ENCODE measurements at places on chromosomes 7 and 10.

- DNase-seq = no peak
Observed at GRCh38 chr7:134902058-134902457, 84.2 kb upstream of the AGBL3 start.

- DNase-seq = no peak
Observed at GRCh38 chr10:80356563-80356988, at the start of the genes DYDC1 and DYDC2. TSS of gene DYDC1 (minus strand) at chr10:80356755. CDS start at chr10:80352601, 4,154 bp downstream. TSS of gene DYDC2 (plus strand) at chr10:80356781. CDS start at chr10:80362444, 5,663 bp downstream.

DNA sequence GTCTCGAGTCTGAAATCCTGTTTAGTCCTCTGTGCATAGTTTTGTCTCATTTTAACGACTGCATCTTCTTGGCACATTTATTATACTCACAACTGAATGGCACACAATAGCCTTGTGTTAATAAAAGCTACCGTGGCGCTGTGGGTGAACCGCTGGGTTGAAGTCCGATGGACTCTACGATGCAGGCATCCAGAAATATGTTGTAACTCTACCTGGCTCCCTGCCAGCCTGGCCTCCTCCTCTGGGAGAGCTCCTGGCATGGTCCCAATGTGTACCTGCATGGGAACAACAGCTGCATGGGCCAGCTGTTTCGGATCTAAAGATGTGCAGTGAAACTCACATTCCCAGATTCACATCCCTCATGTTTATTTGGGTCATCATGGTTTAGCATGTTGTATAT, 3.7 kb upstream of the DPYSL4 start:
- no peak for DNase-seq

GRCh38 chr10:132632091-132632561, 94.5 kb downstream of the INPP5A start:
- no peak for DNase-seq

- no peak for DNase-seq
Observed at GRCh38 chr7:36820527-36821170, 96.4 kb upstream of the AOAH start.

All from ELR (cell line).